COR-L47 (cell line): ENCODE measurements at places on chromosomes 12 and 14.

DNA sequence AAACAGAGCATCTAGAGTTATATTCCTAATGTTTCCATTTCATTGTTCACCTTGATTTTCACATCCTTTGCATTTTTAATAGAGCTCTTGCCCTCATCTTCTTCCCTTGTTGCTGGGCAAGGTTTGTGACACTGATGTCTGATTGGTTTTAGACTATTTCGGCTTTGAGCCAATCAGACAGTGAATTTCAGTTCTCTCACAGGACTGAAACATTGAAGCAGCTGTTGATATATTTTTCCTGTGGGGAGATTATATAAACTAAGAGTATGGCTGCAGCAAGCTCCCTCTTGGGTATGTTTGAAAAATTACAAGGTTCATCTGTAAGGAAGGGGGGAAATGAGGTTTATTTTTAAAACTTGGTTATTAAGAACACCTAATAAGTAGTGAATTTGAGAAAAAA lies 51.2 kb downstream of the ATF7IP start:
- DNase-seq, result no peak

DNA sequence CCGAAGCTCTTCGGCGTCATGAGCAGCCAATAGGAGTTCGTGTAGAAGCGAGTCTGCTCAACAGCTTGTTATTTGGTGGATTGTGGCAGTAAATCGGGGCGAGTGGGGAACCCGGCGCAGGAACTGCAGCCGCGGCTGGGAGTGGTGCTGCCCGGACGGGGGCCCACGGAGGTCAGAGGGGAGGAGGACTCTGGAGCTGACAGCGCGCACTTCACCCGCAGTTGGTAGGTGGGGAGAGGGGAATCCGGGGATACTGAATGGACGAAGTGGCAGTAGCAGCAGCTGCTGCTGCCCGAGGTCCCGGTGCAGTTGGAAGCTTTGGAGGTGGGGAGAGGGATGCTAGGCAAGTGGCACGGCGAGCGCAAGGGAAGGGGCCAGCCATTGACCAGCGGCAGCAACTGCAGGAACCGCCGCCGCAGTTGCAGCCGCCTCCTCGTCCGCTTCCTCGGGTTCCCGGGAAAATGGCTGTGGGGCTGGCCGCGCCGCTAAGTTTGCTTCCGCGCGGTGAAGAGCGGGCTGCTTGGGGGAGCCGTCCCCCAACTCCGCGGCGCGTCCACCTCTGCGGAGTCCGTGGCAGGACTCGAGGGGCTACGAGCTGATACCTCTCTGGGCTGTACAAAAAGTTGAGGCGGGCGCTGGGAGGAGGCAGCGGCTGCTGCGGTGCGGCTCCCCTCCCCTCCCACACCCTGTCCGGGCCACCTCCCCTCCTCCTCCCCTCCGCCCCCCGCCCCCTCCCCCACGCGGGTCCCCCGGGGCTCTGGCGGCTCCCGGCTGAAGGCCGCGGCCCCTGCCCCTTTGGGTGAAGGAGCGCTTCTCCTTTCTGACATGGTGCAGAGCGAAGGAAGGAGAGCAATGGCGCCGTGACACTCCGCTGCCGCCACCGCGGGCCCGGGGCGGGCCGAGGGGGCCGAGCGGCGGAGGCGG lies at the start of gene ARID4A:
TSS of gene ARID4A (plus strand) at position 79 of the 924 bp plus-strand sequence. CDS start 1,300 bp downstream, outside the sequence.
- no peak for DNase-seq

GRCh38 chr12:466039-466438 lies 6.3 kb downstream of the B4GALNT3 start:
- no peak for DNase-seq

DNA sequence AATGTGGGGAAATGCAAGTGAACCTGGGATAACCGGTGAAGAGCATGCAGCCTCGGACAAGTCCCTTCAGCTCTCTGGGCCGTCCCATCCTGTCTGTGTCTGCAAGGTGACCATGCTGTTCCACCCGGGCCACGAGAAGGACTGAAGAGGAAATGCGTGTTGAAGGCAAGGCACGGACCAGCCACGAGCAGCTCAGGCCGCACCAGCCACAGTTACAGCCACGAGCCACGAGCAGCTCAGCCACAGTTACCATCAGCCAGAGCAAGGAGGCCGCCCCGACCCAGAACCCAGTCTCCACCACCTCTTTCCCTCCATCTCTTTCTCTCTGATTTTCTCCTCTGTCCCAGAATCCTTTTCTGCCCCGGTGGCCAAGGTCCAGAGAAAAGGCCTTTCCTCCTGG lies 18.8 kb upstream of the GALNT9 start:
- no peak for DNase-seq

GRCh38 chr12:54784115-54784514 lies 70.2 kb upstream of the MUCL1 start:
- DNase-seq, result no peak

- no peak for DNase-seq
Measured at GRCh38 chr12:121630791-121631355, 4.5 kb downstream of the ORAI1 start.

DNA sequence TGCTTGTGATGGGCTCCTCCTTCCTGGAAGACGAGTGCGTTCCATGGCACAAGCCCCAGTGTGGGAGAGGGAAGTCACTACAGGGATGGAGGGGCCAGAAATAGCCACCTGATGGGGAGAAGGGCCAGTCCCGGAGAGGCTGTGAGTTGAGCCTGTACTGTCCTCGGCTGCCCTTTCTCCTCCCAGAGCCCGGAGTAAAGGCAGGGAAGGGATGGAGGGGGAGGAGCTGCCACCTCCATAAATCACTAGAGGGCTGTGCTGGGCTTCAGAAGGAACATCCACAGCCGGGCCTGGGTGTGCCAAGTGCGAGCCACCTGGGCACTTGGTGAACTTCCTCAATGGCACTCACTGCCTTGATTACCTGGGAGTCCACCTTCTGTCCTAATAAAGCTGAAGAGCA lies 110.1 kb downstream of the RBM19 start:
- DNase-seq, result no peak

GRCh38 chr14:94345344-94346064 lies 22.4 kb upstream of the SERPINA6 start:
- no peak for DNase-seq

- no peak for DNase-seq
Measured at GRCh38 chr12:109771746-109772621, 58.4 kb downstream of the FAM222A start.

DNA sequence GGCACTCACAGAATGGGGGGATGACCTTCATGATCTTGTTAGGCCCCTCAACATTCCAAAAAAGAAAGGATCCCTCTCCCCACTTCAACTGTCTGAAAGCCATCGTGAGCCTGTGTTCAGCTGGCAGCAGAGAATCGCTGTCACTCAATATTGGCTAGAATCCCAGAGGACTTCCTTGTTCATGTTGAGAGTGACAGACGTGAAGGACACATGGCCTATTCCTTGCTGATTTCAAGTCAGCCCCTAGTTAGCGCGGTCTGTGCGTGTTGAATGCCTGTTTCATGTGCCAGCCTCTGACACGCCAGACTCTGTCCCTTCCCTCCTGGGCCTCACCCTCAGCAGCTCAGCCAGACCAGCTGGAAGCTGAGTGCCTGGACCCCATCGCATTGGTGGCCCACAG lies 43.1 kb downstream of the DNAH10 start:
- DNase-seq, result no peak

DNA sequence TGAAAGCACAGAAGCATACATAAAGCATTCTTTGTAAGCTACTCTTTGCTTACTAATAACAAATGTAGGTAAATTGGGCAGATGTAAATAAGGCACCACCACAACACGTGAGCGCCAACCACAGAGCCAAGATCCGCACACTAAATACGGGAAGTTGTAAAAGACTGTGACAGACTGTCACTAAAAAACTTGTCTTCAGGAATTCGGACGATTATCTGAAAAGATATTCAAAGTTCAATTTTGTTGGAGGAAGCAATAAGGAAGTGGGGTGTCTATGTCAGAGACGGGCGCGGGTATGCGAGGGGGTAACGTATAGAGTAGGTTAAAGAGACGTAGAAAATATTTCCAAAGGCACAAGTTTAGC lies 1.5 kb upstream of the HSP90B1 start:
- DNase-seq, result no peak

GRCh38 chr12:10559244-10559643 lies 53.6 kb downstream of the EIF2S3B start:
- DNase-seq, result no peak

DNA sequence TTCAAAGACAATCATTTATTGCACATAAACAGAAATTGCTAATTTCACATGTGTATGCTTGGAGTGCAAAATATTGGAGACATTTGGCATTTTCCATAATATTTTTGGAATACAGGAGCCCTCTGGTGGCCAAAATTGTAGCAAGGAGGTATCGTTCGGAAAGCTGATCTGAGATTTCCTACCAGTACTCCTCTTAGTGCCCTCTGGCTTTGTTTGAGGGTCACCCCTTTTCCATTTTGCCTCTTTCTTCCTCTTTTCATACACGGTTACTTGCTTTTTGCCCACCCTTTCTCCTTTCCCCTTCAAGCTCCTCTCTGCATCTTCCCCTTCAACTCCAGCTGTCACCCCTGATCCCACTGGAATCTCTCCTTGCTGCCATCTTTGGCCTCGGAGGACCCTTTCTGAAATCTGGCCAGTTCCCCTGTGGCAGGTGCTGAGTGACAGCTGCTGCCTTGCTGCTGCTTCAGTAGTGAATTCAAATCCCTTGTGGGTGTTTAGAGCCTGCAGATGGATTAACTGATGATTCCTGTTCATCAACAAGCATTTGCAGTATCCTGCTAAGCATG lies 164.6 kb upstream of the PARP11 start:
- DNase-seq, result no peak
